ENCODE measurements at places on chromosomes 11 and 22. TPM values are rescaled to one million over a fixed set of nuclear protein-coding genes. Genes with fewer than 3 reads are reported as not detected.

MFNG gene
- total RNA-seq = 0.08 TPM

ARHGAP20 gene
- 1.3 TPM for total RNA-seq

STK33 gene
- total RNA-seq = 0.45 TPM

SLC15A3 gene
- total RNA-seq = 8.8 TPM

REXO2 gene
- total RNA-seq = 452 TPM

CHRM1 gene
- total RNA-seq = not detected

GNG3 gene
- not detected for total RNA-seq

FHIP1B gene
- 7.4 TPM for total RNA-seq

OR4B1 gene
- total RNA-seq = not detected

FLRT1 gene
- total RNA-seq = under 0.01 TPM

OR5M3 gene
- not detected for total RNA-seq
